ENCODE measurements at places on chromosomes 12 and 14.

DNA sequence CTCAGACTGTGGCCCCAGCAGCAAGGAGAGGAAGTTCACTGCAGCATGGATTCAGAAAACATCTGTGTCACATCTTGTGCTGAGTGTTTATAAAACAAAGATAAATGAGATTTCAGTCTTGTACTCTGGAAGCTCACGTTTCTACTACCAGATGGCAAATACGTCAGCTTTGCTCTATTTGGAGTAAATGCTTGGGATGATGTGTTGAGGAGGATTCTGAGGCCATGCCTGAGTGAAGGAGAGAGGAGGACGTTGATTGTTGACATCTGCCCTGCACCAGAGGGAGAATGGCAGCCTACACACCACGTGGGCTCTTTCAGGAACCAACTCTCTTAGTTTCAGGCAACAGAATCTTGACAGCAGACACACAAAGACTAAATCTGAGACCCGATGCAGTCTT, 188.9 kb downstream of the TMEM132C start:
- no peak for DNase-seq

GRCh38 chr12:16611146-16611545, 5.2 kb upstream of the LMO3 start:
- DNase-seq, result no peak

- no peak for DNase-seq
Observed at GRCh38 chr12:123242116-123242904, 9.1 kb downstream of the MTRFR start.

- no peak for DNase-seq
Observed at GRCh38 chr12:111361717-111362576, 6.9 kb downstream of the PHETA1 start.

DNA sequence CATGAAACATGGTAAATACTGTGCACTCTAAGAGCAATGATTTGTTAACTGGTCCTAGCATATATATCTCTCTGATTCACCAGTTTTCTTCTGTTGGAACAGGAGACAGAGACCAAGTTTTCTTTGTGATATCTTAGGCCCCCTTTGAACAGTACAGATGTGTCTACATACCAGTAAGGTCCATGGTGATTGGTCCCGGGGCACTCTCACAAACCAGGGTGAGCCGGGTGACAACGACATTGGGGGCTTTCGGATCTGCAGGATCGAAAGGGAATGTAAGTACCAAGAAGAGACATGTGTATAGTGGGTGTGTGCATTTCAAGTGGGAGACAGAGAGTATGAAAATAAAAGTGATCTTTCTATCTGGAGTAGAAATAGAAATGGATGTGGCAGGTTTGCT, 11.3 kb upstream of the ERP27 start:
- DNase-seq, result no peak

- DNase-seq, result no peak
Observed at GRCh38 chr14:83085136-83085535, 1551.5 kb upstream of the SEL1L start.

- DNase-seq, result no peak
Observed at GRCh38 chr14:35878272-35879150, 52.4 kb downstream of the BRMS1L start.

All from cortex of kidney (tissue), 1 donor.